ENCODE measurements at places on chromosomes 16 and 17.

- DNase-seq, result peak; percentile 33
These were observed 39.0 kb downstream of the SOST start for GRCh38 chr17:43719578-43719977.

- no peak for DNase-seq
These were observed 38.8 kb downstream of the IST1 start for GRCh38 chr16:71933913-71934695.

- DNase-seq, result peak; percentile 65
These were observed 10.7 kb upstream of the KRT28 start for GRCh38 chr17:40810494-40810893.

GRCh38 chr16:13708347-13709120, 211.4 kb upstream of the ERCC4 start:
- no peak for DNase-seq

GRCh38 chr16:4152267-4152666, 36.0 kb upstream of the ADCY9 start:
- no peak for DNase-seq

- no peak for DNase-seq
These were observed 136.7 kb downstream of the SNX11 start for GRCh38 chr17:48244121-48244711.

GRCh38 chr16:67780847-67781564, 25.4 kb downstream of the RANBP10 start:
- DNase-seq, result no peak

DNA sequence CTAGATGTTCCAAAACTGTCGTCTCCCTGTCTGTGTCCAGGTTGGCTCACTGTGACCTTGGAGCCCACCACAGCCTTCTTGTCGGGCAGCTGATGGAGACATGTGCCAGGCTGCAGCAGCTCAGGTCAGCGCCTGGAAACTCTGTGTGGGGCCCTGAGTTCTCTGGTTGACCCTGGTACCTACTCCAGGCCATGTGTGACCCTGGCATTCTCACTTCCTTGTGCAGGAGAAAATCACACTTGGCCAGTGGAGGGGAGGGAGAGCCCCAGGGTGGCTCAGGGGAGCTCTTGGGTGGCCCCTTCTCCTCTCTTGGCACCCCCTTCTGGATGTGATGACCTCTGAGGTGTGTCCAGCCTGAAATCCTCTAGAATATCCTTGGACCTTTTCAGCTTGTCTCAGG, 25.0 kb upstream of the CPNE2 start:
- no peak for DNase-seq

DNA sequence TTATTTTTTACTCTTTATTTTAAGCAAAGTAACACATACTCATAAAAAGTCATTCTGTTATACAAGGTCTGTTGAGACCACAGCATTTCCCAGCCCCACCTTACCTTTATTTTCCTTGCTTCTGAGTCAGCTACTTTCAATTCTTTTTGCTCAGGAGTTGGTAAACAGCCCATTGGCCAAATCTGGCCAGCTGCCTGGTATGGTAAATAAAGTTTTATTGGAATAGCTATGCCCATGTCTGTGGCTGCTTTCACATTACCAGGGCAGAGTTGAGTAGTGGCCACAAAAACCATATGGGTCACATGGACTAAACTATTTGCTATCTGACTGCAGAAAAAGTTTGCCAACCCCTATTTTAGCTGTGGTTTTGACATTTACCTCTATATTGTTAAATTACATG, 3.4 kb upstream of the NSRP1 start:
- DNase-seq, result peak; percentile 24

GRCh38 chr16:46916980-46917379, 32.8 kb downstream of the GPT2 start:
- no peak for DNase-seq

GRCh38 chr16:66378741-66379570, 12.5 kb downstream of the CDH5 start:
- DNase-seq, result no peak

GRCh38 chr17:1786708-1787107, 24.8 kb downstream of the SERPINF1 start:
- DNase-seq, result no peak

DNA sequence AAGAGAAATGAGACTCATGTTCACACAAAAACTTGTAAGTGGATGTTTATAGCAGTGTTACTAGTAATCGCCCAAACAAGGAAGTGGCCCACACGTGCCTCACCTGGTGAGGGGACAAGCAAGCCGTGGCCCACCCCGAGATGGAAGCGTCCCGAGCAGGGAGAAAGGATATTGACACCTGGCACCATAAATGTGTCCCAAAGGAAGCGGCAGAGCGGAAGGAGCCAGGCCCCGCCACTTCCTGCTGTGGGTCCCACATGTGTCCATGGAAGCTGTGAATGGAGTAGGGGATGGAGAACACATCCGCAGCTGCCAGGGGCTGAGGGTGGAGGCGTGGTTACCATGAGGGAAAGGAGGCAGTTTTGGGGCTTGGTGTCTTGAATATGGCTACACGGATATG, 18.9 kb downstream of the KCNJ18 start:
- no peak for DNase-seq

DNA sequence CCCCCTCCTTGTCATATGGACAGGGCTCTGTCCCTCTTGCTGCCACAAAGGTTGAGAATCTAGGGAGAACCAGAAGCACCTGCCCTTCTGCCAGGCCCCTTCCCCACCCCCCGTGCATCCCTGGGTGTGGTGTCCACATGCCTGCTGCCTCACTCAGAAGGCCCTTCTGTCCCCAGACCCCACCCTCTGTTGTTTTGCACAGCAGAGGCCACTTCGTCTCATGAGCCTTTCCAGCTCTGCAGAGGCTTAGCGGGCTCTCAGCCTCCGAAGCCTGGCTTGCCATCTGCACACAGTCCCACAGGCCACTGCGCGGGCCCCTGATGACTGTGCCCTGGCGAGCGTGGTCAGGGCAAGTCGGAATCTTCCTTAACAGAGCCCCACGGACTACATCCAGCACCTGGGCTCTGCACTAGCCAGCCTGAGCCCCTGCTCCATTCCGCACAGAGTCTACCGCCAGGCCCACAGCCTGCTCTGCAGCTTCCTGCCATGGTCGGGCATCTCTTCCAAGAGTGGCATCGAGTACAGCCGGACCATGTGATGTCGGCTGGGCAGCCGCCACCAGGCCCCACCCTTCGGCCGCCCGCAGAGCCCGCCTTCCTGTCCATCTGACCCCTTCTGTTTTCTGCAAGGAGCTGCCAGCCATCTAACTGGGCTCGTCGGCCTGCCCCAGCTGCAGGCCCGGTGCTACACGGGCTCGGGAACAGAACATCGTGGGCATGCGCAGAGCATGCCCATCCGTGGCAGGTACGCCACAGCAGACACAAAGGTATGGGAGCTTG, 10.8 kb downstream of the C16orf90 start:
- no peak for DNase-seq

DNA sequence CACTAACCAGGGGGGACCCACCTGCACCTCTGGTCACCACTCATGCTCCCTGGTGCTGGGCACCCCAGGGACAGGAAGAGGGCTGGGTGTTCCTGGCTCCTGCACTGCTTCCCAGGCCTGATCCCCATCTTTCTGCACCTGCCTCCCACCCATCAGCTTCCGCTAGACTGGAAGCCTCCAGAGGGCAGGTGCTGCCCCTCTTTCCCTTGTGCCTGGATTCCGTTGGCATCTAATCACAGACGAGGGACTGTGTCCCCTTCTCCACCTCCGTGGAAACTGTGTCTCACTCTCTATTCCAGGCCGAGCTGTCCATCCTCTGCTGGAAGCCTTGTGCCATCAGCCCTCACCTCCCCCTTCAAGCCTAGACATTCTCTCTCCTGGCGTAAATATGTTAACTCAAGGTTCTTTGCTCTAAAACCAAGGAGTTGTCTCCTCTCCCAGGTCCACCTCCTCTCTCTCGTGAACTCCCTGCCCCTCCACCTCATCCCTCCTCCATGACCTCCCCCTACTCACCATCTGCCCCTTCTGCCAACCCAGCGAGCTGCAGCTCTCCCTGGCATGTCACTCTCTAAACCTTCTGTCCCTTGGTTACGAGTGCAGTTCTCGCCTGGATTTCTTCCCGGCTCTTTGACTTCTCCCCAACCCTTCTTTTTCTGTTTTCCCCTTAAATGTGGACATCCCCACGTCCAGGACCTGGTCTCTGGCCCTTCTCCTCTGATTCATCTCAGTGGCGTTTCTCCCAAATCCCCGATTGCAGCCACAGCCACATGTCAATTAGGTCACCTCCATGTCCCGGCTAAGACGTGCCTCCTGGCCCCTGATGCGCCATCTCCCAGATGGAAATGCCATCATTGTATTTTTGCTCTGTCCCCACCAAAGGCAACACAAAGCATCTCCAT, 107.7 kb downstream of the SEC14L1 start:
- DNase-seq, result no peak

GRCh38 chr17:75876190-75876937, 2.0 kb downstream of the TRIM47 start:
- peak; percentile 49 for DNase-seq

- no peak for DNase-seq
These were observed 134.2 kb upstream of the CPHXL start for GRCh38 chr16:75860326-75861053.

- DNase-seq, result no peak
These were observed 32.4 kb downstream of the HAPSTR1 start for GRCh38 chr16:9123871-9124270.

DNA sequence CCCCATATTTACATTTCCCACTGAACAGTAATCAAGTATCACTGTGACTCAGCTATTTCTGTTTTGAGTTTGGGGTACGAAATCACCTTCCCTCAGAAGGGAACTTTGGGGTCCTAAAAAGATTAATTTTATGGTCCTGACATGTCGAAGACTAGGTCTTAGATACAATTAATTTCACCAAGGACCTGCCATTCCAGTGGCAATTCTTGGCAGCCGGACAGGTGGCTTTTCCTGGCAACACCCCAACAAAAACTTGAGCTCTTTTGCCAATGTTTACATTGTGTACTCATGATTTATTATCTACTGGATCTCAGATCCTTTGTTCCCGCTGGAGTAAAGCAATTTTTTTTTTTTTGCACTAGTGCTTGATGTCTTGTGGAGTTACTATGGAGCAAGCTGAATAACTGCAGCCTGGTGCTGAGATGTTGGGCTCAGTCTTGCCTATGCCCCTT, 14.4 kb downstream of the SLFN5 start:
- peak; percentile 71 for DNase-seq

GRCh38 chr17:71725811-71726210, 395.0 kb upstream of the SOX9 start:
- no peak for DNase-seq

DNA sequence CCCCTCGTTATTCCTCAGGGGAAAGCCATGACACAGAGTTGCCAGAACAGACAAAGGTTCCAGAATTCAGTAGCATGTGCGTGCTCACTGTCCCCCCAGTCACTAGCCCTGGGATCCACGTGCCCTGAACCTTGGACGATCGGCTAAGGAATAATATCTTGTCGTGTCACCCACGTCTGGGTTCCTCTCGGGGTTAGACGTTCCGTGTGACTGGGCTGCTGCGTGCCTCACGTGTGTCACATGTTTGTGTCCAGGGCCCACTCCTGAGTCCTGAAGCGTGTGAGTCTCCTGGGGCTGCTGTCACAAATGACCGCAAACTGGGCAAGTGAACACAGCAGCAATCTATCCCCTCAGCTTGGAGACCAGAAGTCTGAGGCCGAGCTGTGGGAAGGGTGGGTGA, 12.4 kb upstream of the ZNF469 start:
- no peak for DNase-seq

GRCh38 chr16:31110106-31111034, 2.2 kb downstream of the BCKDK start:
- no peak for DNase-seq

- no peak for DNase-seq
These were observed 222.9 kb downstream of the CDH8 start for GRCh38 chr16:61813339-61813738.

- DNase-seq, result no peak
These were observed 583 bp upstream of the CYLD start for GRCh38 chr16:50741225-50741780.

- no peak for DNase-seq
These were observed 11.8 kb upstream of the CDC42EP4 start for GRCh38 chr17:73323409-73324159.

GRCh38 chr16:87652799-87653198, 50.5 kb downstream of the JPH3 start:
- DNase-seq, result no peak

DNA sequence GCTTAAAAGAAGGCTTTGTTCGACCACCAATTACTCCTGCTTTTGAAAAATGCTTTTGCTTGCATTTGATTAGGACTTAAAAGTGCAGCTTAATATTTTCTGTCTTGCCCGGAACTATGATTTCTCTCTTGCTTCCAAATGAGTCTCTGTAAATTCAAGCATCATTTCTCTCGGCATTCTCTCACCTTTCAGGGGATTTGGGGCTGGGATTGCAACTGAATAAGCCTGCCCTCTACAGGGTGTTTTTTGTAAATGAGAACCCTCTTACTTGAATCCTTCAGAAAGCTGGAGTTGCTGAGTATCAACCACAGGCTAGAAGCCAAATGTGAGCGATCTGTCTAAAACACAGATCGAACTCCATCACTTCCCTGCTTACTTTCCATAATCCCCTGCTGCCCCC, 234.6 kb downstream of the TMEM114 start:
- no peak for DNase-seq

- DNase-seq, result no peak
These were observed 67.1 kb downstream of the VPS53 start for GRCh38 chr17:647324-648197.

DNA sequence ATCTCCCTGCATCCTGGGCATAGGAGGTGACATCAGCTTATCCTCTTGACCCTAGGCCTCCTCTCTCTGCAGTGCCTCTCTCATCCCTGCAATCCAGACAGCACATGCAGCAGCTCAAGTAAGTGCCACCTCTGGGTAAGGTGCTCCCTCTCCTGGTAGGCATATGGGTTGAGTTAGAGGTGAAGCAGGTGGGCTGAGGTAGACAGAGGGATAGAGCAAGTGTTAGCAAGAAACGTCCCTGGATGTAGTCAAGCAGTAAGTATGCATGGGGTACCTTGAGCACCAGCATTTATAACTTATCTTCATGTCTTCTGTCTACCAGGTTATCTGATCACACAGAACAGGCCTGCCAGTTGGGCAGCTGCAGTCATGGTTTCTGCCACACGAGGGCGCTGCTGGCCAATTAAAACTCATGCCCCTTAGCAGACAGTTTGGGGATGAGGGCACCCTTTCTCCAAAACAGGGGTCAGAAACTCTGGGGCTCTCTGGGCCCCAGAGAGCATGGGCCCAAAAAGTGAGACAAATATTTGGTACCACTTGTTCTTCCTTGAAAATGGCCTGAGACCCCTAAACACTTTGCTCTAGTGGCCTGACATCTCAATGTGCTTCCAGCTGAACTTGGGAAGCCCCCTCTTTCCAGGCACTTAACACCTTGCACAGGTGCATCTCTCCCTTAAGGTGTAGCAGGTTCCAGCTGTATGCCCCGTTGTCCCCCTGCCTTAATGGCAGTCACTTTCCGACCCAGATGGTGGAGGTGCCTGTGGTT, 59.8 kb downstream of the NEUROD2 start:
- peak; percentile 50 for DNase-seq

- no peak for DNase-seq
These were observed 78.4 kb downstream of the KATNIP start for GRCh38 chr16:27628241-27628942.

DNA sequence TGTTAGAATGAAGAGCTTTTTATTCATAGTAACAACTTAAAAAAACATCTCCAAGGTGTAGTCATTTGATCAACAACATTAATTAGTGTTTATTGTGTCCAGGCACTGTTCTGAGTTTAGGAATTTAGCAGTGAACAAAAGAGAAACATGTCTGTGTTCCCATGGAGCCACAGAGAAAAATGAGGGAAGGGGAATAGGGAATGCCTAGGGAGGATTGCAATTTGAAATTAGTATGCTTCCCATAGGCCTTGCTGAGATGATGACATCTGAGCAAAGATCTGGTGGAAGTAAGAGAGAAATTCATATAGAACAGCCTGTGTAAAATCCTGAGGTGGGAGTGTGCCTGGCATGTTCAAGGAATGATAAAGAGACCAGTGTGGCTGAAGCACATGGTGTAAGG, 318.0 kb downstream of the BCAS3 start:
- no peak for DNase-seq
